ENCODE measurements at places on chromosomes 1 and 21.

GRCh38 chr1:198254521-198254920, 97.7 kb downstream of the NEK7 start:
- no peak for DNase-seq

DNA sequence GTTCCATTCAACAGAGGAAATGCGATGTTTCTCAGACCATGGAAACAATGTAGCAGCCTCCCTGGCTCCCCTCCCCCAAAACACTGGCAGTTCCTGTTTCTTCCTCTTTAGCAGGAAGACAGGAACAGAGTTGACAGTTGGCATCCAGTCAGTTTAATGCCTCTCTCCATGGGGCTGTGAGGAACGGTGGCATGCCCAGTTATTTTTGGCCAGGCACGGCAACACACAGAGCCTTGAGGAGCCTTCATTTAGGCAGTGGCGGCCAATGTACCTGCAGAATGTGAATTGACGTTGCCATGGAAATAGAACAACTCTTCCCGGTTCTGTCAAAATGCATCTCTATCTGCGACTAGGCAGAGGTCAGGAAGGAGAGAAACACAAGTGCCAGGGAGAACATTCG, 330.6 kb downstream of the DSCAM start:
- no peak for DNase-seq

- DNase-seq, result no peak
These were observed 14.7 kb upstream of the OR2T27 start for GRCh38 chr1:248670003-248670402.

DNA sequence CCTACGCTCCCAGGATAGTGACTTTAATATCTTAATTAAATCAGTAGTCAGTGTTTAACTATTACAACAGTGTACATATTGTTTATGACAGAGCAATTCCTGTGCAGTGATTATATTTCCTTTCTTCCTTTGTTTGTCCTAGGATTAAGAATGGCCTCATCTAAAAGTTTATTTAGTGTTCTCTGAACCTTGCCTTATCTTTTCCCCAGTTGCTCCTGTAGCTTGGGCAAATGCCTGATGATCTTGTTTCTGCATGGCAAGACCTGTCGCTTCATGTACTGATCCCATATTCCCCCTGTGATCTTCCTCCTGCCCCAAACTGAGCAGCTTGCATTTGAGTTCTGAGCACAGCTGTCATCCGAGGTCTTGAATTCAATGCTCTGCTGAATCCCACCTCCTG, 69.1 kb upstream of the STUM start:
- no peak for DNase-seq

DNA sequence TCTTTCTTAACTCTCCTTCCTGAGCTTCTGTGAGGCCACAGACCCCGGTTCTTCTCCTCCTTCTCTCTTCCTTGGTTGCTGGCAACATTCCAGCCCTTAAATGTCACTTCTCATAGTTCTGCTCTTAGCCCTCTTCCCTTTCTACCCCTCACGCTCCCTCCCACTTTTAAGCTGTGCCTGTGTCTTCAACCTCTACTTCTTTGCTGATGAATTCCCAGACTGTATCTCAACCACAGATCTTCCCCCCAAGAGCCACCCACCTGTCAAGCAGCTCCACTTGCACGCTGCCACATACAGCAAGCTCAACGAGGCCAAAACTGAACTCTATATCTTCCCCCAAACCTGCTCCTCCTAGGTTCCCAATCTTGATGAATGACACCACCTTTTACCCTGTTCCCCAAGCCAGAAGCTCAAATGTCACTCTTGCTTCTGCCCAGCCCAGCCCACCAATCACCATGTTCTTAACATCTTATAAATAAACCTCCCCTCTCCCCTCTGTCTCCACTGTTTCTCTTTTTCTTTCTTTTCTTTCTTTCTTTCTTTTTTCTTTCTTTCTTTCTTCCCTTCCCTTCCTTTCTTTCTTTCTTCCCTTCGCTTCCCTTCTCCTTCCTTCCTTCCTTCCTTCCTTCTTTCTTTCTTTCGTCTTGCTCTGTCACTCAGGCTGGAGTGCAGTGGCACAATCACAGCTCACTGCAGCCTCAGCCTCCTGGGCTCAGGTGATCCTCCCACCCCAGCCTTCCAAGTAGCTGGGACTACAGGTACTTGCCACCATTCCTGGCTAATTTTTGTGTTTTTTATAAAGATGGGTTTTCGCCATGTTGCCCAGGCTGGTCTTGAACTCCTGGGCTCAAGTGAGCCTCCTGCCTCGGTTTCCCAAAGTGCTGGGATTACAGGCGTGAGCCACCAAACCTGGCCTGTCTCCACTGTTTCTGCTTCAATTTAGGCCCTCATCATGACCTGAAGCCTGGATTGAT, 19.8 kb upstream of the PTP4A2 start:
- no peak for DNase-seq

GRCh38 chr1:28249866-28250295, 9.4 kb upstream of the SESN2 start:
- no peak for DNase-seq

DNA sequence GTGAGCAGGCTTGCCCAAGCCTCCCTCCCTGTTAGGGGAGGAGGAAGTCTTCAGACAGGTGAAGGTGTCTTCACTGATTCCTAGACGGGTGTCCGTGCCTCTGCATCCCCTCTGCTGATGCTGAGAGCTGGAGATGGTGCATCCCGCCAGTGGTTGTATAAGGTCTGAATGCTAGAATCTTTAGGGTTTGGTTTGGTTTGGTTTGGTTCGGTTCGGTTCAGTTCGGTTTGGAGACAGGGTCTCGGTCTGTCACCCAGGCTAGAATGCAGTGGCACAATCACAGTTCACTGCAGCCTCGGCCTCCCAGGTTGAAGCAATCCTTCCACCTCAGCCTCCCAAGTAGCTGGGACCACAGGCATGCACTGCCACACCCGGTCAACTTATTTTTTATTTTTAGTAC, 153.6 kb downstream of the PGBD5 start:
- no peak for DNase-seq

- DNase-seq, result no peak
These were observed 1.5 kb upstream of the RGS1 start for GRCh38 chr1:192574073-192574472.

DNA sequence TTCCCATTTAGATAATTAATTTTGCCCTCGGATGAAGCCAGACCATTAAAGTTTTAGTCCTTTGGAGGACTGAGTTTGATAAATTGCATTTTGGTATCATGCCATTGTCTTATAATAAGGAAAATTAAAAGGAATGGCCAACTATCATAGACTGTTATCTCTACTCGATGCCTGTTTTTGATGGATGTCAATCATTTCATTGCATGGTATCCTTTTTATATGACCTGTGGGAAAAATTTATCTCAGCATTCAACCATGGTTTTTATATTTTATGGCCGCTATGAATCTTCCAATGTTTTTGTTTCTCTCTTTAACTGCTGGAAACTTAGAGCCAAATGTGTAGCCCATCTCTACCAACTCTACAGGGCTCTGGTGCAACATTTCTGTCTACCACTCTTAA, 9.9 kb upstream of the CCT8 start:
- no peak for DNase-seq

GRCh38 chr1:171210355-171210754, 25.3 kb downstream of the FMO2 start:
- DNase-seq, result no peak

DNA sequence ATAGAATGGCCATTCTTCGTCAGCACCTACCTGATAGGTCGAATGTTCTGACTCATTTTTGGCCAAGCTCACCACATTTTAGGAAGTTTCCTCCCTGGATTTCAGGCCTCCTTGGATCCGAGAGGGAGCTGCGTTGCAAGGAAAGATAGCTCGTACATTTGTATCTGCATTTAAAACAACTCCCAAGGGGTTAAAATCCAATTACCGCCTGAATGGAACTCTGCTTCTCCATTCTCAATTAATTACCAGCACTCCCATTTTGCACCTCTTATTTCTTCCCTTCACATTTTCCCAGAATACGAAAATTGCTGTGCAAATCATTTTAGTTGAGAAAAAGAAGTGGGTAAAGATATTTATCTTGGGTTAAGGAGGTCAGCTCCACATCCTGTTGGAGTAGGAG, 610.7 kb downstream of the NPHP4 start:
- DNase-seq, result no peak

- DNase-seq, result no peak
These were observed 15.0 kb downstream of the ZNF496 start for GRCh38 chr1:247316590-247317197.

- DNase-seq, result no peak
These were observed 399.7 kb downstream of the NEGR1 start for GRCh38 chr1:71882637-71883036.

DNA sequence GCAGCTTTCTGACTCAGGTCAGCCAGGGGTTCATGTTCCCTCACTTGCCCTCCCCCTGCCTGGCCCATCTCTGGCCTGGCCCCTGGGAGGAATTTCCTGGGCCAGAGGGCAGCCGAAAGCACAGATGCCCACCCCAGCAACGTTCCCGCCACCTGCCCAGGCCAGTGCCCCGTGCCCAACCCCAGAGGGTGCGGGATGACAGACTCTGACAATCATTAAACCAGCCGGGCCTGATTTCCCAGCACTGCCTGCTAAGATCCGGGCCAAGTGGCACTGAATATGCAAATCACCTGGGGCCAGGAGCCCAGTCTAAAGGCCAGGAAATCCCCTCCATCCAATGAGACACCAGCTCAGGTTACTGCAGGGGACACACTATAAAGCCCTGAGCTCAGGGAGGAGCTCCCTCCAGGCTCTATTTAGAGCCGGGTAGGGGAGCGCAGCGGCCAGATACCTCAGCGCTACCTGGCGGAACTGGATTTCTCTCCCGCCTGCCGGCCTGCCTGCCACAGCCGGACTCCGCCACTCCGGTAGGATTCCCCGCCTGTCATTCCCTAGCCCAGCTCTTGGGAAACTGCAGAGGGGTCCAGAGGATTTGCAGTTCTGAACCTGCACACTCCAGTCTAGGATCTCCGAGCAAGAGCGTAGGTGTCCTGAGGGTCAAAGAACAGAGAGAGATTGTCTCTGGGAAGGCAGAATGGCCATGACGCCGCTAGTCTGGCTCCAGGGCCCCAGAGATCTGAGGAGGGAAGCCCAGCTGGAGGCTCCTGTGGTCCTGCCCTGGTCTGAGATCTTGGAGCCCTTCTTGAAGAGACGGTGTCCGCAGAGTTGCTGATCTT, at the start of gene ELF3:
ELF3 (plus strand) TSS at position 408 of the 836 bp plus-strand sequence. CDS start 550 bp downstream, outside the sequence.
- peak; percentile 84 for DNase-seq
